ENCODE measurements at places on chromosomes 4 and X.
A peak's percentile ranks its signal among the peaks of the same experiment; 100 is the strongest.

DNA sequence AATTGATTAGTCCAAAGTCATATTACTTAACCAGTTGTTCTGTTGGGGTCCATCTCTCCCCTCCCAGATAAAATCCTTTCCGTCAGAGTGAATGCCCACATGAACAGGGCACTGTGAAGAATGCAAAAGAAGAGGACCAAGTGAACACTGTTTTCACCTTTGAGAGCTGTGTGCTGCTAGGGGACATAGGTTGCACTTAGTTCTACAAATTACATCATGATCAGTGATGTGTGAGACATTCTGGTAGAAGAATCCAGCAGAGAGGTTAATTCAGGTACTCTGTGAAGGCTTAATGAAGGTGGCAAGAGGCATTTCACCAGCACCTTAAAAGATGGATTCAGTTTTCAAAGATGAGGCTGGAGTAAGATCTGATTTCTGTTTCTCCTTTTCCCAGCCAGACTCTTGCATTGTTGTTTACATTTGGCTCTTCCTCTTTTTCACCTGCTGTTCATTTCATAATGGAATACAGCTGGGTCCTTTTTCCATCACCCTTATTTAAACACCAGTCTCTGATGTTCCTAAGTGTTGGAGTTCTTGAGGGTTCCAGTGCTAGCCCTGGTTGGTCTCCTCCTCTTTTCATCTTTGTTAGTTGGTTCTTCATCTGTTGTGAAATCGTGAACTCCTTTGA, 10.9 kb downstream of the GAB1 start:
- DNase-seq, result no peak

DNA sequence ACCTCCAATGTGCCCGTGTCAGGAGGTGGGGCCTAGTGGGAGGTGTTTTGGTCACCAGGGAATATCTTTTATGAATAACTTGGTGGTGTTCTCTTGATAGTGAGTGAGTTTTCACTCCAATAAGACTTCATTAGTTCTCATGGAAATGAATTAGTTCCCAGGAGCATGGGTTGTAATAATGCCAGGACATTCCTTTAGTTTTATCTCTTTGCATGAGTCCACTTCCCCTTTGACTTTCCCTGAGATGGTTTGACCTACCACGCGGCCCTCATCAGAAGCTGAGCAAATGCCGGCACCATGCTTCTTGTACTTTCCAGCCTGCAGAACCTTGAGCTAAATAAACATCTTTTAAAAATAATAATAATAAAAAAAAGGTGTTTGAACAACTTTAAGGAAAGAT, 112.9 kb upstream of the ACSL4 start:
- no peak for DNase-seq

DNA sequence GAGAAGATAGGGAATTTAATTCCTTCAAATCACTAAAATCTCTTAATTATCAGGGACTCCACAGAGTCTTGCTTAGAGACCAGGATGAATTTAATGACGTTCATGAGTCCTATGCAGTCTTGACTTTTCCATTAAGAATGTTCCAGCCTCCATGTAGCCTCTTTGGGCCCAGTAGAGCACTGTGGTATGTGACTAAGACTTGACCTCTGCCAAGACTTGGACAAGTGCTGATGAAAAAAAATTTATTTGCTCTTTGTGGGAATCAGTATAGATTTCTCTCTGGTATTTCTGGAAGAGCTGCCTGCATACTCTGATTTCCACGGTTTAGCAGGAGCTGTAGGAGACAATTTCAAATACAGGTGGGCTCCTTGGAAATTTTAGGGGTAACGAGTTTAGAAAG, 40.6 kb downstream of the CHRDL1 start:
- no peak for DNase-seq

DNA sequence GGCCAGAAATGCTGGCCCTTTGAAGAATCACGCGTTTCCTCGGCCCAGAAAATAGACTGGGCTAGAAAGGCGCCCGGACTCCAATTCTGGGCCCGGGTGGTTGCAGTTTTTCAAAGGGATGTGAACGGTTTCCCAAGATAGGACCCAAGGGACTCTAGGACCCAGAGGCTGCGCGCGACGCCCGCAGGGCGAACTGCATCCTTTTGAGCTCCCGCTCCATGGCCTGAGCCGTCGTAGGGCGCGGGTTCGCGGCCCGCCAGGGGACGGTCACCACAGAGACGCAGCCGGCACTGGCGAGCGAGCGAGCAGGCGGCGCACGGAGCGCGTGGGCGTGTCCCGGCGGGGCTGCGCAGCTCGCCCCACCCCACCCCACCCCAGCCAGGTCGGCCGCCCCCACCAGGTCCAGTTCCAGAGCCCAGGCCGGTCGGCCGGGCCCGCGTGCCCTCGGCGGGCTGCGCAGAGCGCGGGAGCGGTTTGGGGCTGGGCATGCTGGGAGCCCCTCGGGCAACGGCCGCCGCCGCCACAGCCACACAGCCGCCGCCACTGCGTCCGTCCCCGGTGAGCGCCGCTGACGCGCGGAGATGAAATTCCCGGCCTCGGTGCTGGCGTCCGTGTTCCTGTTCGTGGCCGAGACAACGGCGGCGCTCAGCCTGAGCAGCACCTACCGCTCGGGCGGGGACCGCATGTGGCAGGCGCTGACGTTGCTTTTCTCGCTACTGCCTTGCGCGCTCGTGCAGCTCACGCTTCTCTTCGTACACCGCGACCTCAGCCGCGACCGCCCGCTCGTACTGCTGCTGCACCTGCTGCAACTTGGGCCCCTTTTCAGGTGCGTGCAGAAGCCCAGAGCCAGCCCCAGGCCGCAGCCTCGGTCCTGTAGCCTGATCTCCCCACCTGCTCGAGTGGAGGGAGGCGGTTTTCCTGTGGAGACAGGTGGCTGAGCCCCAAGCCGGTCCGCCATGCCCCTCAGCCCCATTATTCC, at the start of gene XK:
XK (plus strand) TSS at position 411 of the 979 bp plus-strand sequence; CDS start at position 582, 171 bp downstream.
- peak; percentile 4 for DNase-seq

- no peak for DNase-seq
Observed at GRCh38 chr4:83208371-83209365, 75.9 kb downstream of the COQ2 start.

GRCh38 chrX:69101683-69102251, 63.5 kb downstream of the PJA1 start:
- no peak for DNase-seq

DNA sequence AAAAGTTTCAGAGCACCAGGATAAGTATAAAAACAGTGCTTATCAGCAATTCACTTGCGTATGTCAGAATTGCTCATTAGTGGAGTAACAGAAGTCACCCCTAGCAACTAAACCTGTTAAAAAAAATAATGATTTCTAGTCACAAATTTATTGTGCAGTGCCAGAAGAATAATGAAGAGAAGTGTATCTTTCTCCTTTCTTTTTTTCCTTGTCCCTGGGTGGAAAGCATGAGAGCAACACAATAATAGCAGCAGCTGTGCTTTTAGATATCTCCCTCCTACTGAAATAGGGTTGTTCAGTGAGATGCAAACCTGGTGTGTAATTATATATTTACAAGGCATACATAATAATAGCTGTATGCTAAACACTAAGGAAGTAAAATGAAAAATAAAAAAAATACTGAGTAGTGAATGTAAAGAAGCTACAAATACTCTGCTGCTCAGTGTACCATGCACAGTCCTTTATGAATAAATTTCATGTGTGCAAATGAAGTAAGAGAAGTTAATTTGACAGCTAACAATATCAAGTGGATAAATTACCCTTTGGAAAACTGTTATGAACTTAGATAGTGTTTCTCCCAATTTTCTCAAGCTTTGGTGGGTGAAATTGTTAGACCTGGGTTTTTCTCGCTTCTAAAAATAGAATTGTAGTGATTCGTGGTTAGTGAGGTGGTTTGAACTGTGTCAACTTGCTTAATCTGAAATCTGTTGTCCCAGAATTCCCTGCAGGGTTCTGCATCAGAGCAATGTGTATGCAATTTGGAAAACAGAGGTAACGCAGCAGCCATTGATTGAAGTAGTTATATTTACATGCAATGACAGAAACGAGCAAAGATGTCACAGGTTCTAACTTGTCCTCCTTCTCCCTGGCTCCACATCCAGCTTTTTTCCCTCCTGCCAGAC, 125.7 kb upstream of the NDST3 start:
- DNase-seq, result no peak

DNA sequence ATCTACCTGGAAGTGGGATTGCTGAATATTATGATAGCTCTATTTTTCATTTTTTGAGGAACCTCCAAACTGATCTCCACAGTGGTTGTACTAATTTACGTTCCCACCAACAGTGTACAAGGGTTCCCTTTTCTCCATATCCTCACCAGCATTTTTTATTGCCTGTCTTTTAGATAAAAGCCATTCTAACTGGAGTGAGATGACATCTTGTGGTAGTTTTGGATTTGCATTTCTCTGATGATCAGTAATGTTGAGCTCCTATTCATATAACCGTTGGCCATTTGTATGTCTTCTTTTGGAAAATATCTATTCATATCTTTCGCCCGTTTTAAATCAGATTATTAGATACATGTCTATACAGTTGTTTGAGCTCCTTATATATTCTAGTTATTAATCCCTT, 101.8 kb downstream of the RASGEF1B start:
- no peak for DNase-seq

DNA sequence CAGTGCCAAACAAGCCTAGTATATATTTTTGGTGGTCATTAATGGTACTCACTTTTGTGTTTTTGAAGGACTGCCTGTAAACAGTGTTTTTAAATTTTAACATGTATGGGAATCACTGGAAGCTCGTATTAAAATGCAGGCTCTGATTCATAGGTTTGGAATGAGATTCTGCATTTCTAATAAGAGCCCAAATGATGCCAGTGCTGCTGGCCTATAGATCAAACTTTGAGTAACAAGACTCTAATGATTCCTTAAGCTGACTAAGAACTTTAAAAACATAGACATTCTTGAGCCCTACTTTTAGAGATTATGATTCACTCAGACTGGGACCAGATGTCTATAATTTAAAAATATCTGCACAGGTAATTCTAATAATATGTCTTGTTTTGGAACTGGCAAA, 823.2 kb upstream of the LCORL start:
- no peak for DNase-seq

GRCh38 chr4:136800248-136800647, 732.0 kb downstream of the PCDH18 start:
- no peak for DNase-seq

GRCh38 chr4:138576684-138577083, 334.5 kb upstream of the SLC7A11 start:
- no peak for DNase-seq

GRCh38 chr4:86274642-86275041, 85.2 kb downstream of the MAPK10 start:
- DNase-seq, result no peak

GRCh38 chrX:81586096-81586495, 384.2 kb downstream of the SH3BGRL start:
- DNase-seq, result no peak

DNA sequence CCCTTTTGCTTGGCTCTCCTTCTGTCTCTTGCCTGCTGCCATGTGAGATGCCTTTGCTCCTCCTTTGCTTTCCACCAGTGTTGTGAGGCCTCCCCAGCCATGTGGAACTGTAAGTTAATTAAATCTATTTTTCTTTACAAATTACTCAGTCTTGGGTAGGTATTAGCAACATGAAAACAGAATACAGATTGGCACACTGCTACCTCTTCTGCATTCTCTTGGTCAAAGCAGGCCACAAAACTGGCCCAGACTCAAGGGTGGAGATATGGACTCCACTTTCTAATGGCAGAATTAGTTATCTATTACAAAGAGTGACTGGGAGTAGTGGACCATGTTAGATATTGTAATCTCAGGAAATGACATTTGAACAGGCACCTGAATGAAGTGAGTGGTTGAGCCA, 21.5 kb upstream of the CCDC149 start:
- no peak for DNase-seq

DNA sequence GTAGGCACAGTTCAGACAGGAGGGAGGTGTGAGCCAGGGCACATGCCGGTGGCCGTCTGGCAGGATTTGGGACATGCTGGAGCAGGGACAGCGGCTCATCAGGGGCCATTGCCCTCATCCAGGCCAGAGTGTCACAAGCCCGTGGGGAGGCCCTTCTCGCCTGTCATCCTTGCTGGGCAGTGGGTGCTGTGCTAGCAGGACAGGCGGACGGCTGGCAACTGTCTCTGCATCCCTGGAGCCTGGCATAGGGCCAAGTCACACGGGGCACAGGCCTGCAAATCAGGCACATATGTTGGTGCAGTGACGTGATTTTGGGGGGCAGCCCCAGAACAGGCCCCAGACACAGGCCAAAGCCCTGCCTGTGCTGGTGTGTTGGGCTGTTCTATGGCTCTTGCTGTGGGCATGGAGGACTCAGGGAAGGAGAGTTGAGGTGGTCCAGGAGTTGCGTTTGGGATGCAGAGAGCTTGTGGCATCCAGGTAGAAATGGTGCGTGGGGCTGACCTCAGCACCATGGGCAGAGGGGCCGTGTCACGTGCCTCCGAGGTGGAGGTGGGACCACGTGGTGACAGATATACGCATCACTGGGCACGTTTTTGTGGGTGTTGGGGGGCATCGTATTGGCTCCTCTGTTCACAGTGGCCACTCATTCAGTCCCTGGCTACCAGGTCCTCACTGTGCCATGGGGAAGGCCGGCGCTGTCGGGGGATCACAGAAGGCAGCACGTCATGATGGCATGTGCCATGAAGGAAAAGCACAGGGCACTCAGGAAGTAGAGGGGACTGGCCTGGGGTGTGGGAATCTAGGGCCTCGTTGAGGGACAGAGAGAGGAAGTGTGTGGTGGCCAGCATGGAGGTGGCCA, 14.6 kb upstream of the MSANTD1 start:
- no peak for DNase-seq

- DNase-seq, result peak; percentile 50
Observed at GRCh38 chrX:11759461-11760311, 1.6 kb downstream of the MSL3 start.

- no peak for DNase-seq
Observed at GRCh38 chr4:39259571-39260330, 77.4 kb downstream of the WDR19 start.
